ENCODE measurements at places on chromosomes 2 and 18.
A peak's percentile ranks its signal among the peaks of the same experiment; 100 is the strongest.

DNA sequence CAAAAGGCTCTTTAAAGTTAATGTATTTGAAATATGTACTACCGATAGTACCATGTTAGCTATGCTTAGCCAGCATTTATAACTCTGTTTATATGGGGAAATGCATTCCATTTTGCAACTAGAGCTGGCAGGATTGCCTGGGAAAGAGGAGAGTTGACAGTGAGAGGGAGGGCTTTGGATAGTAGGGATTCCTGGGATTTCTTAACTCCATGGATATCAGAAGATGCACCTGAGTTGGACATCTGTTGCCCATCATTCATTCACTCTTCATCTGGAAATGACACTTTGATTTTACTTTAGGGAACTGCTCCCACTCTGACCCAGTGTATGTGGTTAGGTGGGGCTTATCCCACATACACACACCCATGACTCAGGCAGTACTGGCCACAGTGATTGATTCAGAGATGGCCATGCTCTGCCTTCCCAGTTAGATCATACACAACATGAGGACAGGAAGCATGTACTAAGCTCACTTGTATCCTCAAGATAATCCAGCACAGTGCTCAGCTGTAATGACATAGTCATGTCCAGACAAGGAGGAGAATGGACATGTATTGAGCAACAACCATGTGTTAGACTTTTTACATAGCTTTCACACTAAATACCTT, 248.8 kb downstream of the MREG start:
- DNase-seq = peak; percentile 80

DNA sequence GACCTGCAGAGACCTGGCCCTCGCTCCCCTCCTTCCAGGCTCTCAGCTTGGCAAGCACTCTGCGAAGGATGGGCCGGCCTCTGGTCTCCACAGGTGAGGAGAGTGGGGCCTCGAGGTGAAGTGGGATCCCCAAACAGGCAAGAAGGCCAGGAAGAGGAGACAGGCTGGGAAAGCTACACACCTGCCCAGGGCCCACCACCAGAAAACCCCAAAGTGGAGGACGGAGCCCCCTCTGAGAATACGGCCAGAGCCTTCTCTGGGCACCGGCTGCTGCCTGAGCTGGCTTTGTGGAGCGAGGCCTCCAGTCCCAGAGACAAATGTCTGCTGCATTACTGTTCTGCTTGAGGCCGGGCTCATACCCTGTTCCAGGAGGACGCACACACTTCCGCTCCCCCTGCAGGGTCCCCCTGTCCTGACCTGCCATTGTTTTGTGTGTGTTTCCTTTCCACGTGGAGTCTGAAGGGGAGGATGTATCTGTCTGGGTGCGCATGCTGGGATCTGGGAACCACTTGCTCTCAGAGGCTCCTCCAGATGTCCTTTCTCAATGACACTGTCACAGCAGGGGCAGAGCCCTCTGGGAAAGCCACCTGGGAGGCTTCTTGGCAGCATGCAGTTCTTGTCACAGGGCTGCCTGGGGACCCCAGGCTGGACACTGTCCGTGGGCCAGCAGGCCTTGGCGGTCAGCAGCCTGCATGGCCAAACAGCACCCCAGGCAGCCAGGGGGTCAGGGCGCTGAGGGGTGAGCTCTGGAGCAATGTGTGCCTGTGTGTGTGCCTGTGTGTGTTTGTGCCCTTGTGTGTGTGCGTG, 20.8 kb downstream of the KCNF1 start:
- peak; percentile 37 for DNase-seq

DNA sequence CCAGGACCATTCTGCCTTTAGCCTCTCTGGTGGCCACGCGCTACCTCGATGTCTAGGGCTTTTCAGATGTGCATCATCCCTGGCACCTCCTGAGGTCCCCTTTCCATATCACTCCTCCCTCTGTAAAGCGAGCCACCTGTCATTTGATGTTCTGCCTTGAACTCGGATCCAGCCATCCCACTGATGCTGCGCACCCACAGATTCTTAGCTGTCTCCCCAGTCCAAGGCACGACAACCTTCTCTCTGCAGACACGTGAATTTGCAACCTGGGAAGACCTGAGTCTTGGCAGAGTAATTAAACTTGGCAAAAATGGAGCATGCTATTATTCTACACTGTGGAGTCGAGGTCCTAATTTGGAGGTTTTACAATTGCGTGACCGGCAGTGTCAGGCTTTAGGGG, 61.9 kb downstream of the NGEF start:
- DNase-seq = no peak

- no peak for DNase-seq
These were observed 14.8 kb upstream of the GPR55 start for GRCh38 chr2:230939691-230940470.

- DNase-seq = no peak
These were observed 23.9 kb upstream of the SCYGR5 start for GRCh38 chr2:227642656-227643055.

DNA sequence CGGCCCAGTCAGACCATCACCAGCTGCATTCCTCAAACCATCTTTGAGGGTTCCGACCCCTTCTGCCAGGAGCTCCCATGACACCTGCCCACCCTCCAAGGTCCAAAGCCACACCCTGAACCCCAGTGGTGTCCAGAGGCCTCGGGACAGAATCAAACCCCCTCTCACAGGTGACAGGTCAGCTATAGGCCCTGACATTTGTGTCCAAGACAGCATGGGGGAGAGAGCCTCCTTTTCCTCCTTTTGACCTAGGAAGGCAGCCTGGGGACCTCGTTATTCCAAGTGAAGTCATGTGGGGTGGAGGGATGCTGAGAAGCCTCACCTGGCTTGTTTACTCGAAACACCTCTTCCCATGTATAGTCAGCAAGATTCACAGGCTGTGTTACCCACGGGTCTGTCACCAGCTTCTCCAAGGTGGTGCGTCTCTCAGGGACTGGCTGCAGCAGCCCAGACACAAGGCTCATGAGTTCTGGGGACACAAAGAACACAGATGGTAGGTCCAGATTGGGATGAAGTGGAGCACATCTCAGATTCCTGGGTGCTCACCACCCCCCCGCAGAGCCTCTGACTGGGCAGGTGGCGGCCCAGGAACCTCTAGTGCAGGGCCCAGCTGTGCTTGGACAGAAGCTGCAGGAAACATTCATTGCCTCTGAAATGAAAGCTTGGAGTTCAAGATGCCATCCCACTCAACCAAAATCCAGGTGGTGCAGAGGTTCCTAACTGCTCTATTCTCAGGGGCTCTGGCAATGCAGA, 5.1 kb upstream of the MTERF4 start:
- DNase-seq = no peak

GRCh38 chr2:241064802-241065354, 37.2 kb downstream of the MTERF4 start:
- no peak for DNase-seq

DNA sequence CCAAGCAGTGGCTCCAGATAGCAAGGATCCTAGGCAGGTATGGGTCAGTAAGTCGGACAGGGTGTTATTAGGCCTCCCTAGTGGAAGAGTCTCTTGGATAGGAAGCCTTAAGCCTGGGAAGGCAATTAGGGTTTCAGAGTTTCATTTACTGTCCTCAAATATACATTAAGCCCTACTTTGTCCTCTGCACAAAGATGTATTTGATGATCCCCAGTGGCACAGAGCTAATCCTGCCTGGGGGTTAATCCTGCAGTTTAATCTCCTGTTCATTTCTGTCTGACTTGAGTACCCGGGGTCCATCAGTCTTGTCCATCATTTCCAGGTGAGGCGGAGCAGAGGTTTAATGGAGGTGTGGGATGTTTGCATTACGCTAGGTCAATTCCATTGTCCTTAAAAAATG, 62.0 kb downstream of the MTCL1 start:
- DNase-seq = no peak

DNA sequence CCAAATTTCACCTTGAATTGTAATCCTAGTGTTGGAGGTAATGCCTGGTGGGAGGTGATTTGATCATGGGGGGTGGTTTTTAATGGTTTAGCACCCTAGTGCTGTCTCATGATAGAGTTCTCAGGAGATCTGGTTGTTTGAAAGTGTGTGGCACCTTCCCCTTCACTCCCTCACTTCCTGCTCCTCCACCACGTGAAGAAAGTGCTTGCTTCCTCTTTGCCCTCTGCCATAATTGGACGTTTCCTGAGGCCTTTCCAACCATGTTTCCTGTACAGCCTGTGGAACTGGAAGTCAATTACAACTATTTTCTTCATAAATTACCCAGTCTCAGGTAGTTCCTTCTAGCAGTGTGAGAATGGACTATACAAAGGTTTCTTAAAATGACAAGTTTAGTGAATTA, 251.8 kb upstream of the NETO1 start:
- no peak for DNase-seq

DNA sequence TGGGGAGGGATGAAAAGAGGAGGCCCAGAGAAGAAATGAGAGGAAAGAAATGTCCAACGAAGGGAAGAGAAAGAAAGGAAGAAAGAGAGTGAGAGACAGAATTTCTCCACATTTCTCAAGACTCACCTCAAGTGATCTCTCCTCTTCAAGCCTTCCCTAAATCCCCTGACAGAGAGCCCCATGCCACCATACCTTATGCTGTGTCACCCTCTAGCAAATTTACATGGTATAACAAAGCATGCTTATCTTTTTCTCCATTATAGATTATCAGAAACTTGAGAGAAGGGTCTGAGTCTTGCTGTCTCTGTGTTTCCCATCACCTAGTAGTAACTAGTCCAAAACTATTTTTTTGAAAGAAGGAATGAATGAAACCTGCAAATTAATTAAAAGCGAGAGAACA, 1208.4 kb downstream of the DPP10 start:
- no peak for DNase-seq

- DNase-seq = no peak
These were observed 71.3 kb upstream of the SETBP1 start for GRCh38 chr18:44609181-44609941.

DNA sequence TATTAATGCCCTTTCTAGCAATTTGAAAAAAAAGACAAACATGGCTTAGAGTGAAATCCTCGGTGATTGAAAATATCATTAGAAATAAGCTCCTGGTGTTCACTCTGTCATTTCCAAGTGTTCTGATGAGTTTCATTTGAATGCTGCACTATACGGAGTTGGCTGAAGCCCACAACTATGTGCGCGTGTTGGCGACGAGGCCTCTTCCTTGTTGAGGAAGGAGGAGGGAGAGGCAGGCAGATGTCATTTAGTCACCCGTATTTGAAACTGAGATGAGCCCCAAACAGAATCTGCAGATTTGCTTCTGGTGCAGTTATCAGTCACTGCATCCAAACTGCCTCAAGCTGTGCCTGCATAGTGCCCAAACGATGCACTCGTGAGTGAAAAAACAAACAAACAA, 23.5 kb upstream of the SKOR2 start:
- no peak for DNase-seq

DNA sequence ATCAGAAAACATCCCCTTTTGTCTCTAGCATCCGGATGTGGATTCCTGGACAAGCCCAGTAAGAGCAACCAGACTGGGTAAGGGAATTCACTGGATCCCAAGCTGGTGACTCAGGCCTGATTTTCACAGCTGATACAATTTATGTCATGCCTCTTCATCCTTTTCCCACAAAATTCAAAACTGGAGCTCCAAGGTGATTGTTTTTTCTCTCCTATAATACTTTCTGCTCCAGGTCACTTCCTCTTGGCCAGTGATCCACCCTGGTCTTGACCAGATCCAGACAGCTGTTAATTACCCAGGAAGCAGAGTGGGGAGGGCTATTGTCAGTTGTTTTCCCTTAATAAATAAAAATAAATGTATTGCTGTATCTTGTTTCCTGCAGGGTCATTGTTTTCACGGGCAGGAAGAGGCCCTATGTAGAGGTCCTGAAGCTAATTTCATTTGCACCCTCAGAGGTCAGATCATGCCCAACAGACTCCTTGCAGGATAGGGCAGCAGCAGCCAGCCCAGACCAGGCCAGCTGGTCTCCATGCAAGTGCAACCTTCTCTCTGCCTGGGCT, 57.6 kb downstream of the EVA1A start:
- DNase-seq = peak; percentile 87

DNA sequence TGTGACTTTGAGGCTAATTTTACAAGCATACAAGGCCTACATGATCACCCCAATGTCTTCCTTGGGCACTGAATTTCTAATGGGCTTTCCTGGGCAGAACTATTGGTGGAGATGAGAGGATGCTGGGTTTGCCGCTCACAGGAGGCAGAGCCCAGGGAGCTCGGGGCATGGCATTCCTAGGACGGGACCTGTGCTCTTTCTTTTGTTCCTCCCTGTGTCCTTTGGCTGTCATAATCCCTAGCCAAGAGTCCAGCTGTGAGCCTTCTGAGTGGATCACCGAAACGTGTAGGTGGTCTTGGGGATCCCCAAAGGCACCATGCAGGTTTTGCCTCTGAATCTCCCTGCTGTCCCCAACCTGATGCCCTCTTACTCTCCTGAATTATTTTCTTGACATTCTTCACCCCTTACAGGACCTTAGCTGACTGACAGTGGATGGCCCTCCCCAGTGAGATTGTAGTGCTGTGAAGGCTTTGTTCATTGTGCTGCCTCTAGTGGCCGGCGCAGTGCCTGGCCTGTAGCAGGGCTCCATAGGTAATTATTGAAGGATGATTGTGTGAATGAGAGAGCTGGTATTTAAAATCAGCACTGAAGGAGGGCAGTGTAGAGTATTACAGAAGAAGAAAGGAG, 221.9 kb downstream of the ZNF407 start:
- DNase-seq = no peak

DNA sequence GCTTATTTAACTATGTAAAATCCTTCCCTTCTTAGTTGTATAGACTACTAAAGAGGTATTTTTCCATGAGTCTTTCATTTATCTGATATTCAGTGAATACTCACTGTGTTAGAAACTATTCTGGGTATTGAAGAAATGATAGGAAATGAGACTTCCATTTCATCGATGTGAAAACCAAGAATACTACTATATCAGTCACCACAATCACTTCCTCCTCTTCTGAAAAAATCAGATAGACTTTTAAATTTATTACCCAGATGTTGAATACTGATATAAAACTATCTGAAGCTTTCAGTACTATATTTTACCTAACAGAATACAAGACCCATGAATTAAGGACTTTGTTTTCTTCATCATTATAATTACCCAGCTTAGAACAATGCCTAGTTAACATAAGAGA, 1801.1 kb upstream of the CELF4 start:
- DNase-seq = no peak

DNA sequence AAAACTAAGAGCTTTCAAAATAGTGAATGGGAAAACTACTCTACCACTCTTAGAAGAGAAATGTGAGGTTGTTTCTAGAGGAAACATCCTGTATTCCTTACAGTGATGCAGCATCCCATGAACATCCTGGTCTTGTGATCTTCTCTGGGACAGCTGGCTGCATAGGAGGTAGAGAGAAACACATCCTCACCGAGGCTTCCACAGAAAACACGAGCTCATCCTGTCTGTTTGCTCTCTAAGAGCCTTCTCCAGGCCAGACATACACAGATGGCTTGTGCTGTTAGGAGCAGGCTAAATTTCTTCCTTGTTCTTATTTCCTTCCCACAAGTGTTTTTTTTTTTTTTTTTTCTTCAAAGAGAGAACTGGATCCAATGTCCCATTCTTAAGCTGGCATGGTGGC, 14.7 kb upstream of the FZD7 start:
- DNase-seq = no peak

- no peak for DNase-seq
These were observed 61.7 kb downstream of the MEX3C start for GRCh38 chr18:51135795-51136194.

Measured in RCC 7860 (cell line).